ENCODE measurements at places on chromosomes 12 and 14.

- peak; percentile 58 for DNase-seq
Observed at GRCh38 chr12:122123051-122123760, 44.6 kb downstream of the MLXIP start.

DNA sequence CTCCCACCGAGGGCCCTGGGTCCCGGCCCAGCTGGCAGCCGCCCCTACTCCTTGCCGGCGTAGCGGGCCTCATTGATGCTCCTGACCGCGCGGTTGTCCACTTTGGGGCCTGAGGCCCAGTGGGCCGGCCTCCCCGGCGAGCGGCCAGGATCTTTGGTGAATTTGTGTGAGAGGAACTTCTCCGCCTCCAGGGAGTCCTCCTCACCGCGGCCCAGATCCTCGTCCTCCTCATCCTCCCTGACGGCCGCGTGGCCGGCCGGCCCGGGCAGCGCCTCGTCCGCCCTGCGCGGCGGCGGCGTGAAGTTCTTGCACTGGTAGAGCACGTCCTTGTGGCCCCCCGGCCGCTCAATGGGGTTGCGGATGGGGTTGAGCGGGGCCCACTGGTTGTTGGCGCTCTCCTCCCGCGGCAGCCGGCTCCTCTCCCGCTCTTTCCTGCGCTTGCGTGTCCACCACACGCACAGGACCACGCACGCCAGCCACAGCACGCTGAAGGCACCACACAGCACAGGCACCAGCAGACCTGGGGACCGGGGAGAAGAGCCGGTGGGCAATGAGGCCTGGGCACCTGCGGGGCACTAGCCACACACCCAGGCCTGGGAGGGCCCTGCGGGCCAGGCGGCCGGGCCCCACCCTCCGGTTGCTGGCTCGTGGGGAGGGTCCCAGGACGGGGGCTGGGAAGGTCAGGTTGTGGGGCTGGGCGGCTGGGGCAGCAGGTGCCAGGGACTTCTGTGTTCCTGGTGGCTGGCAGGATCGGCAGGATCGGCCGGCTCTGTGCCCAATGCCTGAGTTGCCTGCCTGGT is 25.7 kb downstream of the JAG2 start:
- DNase-seq: no peak

- no peak for DNase-seq
Observed at GRCh38 chr14:88324930-88325329, 1.9 kb upstream of the KCNK10 start.

- DNase-seq: no peak
Observed at GRCh38 chr14:68956724-68957123, 22.4 kb downstream of the ACTN1 start.

DNA sequence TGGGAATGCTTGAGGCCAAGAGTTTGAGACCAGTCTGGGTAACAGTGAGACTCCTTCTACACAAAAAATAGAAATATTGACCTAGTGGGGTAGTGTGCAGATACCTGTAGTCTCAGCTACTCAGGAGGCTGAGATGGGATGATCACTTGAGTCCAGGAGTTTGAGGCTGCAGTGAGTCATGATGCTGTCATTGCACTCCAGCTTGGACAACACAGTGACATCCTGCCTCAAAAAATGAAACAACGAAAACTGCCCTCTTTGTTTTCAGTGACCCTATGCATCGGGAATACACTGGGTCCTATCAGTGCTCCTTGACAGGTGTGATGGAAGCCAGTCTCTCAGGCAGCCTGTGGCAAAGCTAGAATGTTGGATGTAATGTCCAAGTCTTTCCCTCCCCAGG is 311.5 kb upstream of the OR4E1 start:
- no peak for DNase-seq

DNA sequence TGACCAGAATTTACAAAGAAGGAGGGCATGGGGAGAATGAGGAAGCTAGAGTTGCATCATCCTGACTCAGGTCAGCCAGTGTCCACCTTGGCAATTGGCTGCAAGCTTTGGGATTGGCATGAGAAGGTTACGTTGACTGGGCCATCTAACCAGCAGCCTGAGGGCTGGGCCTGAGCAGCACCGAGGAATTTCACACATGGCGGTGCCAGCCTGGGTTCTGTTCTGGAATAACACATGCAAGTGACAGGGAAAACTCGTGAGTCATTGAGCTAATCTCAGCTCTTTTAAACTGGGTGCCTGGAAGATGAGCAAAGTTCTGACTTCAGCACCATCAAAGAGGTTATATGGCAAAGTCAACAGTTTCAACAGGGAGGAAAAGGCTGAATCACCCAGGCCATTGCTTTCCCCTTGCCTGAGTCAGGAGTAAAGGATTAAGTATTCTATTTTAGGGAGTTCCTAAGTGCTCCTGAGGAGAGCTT is 543.2 kb upstream of the TBX3 start:
- no peak for DNase-seq
